ENCODE measurements at places on chromosomes 5 and 9.

DNA sequence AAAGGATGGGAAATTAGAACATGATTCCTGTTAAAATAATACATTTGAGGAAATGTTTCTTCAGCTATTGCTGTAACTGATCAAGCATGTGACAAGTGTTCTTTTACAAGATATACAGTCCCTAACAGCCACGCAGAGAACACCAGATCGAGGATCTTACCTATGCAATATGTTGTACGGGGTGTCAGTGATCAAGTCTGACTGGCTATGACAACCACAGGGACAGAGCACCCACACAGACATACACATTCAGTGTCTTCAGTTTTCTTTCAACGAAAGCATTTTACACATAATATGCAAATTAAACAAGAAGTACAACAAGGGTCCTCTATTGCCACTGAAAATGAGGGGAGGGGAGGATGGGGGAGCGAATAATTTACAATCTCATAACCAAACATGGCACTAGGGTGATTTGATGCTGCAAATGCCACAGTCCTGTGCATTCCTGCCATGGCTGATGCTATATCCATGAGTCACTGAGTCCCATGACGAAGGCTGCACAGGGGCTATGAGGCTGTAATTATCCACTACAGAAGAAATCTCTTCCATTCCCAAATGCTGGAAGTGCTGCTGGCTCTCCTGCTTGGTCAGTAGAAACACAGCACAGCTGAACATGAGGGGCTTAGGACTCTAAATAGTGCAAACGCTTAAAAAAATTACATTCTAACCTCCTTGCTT, 118.2 kb downstream of the KLHL3 start:
- DNase-seq, result no peak

- no peak for DNase-seq
Measured at GRCh38 chr9:110604171-110604601, 24.6 kb upstream of the SVEP1 start.

- no peak for DNase-seq
Measured at GRCh38 chr9:8845808-8846207, 1046.2 kb upstream of the DMAC1 start.

GRCh38 chr9:1154739-1155138, 104.6 kb downstream of the DMRT2 start:
- no peak for DNase-seq

DNA sequence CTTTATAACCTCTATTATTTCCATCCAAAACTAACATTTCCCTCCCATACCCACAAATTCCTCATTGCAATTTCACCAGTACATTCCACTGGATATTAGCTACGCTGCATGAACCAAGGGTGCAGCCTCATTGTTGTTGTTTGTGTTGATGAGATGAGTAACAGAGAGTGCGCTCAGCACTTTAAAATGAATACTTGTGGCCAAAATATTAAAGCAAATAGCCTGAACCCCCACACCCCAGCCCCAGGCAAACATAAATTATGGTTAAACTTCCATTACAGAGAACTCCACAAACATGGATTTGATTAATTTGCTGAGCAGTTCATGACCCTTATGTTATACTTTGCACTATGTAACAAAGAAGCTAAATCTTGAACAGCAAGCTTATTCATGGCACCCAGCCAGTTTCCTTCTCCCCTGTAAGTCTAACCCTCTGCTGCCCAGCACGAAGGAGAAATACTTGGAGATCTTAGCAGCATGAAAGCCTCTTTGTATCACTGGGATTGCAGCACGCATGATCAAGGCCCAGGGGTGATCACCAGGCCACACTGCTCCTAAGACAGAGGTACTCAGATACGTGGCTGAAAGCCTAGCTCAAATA, 205.0 kb downstream of the DOCK8 start:
- DNase-seq, result no peak

DNA sequence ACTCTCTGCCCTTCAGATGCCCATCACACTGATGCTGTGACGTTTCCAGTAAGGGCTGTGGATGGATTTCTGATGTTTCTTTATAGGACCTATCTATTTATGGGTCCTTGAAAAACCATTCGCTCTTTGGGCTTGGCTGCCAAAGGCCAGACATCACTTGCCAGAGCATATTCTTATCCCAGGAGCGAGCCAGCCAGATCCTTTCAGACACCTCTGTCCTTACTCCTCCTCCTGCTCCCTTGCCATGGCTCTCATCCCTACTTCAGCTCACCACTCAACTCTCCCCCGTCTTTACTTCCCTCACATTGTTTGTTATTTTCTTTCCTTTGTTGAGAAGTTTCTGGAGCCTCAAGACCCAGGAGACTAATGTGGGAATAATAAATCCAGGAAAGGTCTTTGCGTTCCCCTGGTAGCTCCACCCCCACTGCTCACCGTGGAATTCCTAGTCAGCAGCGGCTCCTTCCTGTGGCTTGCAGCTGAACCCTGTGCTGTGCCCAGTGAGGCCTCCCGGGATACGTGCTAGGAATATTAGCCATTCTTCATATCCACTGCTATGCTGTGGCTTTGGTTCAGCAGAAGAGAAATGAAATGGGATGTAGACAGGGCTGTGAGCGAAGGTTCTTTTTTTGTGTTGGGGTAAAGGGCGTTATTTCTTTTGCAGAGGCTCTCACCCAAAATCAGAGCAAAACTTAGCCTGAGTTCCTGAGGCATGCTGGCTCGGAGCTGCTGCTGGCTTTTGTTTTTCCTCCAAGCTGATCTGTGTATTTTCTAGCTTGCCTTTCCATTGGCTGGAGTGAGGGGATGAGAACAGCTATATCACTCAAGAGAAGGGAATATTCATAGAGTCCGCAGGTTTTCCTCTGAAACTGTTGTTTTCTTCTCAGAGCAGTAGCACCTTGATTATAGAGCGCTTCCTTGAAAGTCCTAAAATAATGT, 171.1 kb downstream of the SAXO1 start:
- no peak for DNase-seq

DNA sequence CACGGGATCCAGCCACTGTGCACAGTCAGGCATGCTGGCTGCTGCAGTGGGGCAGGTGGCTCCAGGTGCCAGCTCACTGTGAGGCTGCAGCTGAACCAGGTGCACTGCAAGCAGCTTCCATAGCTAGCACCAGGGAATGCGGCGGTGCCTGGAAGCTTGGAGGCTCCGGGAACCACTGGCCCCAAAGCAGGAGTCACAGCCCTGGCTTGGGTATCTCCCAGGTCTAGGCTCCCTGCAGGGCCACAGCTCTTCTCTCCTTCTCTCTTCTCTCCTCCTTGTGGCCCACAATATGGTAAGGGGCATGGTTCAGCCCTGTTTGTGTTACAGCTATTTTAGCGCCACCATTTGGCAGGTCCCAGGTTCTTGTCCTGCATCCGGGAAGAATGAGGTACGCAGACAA, 6.7 kb upstream of the MTMR12 start:
- no peak for DNase-seq

DNA sequence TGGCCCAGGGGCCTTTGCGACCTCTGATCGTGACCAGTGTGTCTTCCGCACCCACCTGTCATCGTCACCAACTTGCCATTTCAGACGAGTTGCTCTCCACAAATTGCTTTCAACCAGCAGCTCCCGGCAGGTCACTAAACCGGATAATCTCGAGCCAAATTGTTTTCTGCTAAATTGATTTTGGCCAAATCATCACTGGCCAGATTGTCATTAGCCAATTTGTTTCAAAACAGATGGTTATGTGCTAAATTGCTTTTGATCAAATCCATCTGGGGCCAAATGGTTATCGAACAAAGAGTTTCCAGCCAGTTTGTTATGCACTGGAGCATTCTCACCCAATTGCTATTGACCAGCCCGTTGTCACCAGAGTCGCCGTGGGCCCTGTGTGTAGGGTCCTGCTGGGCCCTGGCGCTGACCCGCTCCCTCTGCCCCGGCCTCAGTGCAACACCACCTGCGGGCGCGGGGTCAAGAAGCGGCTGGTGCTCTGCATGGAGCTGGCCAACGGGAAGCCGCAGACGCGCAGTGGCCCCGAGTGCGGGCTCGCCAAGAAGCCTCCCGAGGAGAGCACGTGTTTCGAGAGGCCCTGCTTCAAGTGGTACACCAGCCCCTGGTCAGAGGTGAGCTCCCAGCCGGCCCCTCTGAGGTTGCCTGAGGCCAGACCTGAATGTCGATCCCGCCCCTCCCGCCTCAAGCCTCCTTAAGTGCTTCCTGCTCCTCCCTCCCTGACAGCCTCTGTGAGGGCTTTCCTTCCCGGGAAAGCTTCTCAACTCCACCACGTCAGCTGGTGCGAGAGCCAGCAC, 35.6 kb downstream of the ADAMTSL2 start:
- DNase-seq, result no peak

- no peak for DNase-seq
Measured at GRCh38 chr5:126998201-126998631, 32.1 kb downstream of the MARCHF3 start.

DNA sequence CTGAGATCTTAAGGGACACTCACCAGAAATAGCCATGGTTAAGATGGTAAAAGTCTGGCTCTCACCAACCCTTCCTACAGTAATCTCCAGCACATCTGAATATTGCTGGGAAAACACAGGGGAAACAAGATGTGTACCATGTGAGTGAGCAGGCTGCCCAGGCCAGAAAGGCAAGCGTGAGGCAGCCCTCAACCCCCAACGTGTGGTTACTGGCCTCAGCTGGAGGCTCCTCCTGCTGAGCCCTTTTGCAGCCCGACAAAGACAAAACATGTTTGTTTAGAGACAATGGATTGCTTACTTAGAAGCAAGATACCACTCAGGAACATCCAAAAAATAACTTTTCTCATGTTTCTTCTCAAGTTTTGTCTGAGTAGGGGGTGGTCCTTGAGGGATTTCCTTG, 16.6 kb downstream of the ZFP62 start:
- DNase-seq, result no peak

DNA sequence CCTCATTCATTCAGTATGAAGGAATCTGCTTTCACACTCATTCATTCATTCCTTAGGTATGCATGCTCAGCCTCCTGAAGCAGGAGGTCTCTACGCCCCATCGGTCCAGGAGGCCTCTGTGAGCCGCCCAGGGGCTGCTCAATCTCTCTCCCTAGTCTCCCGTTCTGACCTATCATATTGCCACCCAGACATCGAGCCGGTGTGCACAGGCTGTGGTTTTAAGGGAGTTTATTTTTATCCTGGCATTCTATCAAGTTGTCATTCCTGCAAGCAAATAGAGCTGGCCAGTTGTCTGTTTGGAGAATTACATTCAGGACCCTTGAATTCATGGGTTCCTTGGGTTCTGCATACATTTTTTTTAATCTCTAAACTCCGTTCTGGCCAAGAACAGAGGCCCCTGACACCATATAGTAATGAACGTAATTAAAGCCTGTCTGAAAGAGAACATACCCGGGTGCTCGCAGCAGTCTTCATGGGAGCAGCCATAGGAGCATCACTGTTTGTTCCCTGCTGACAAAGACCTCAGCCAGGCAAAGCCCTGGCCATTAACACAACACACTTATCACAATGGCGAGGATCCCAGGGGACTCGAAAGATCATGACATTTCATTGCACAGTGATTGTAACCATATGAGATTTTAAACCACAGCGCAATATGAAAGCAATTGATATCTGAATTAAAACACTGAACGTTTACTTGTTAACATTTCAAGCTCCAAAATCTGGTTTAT, 80.9 kb downstream of the ADAMTS16 start:
- no peak for DNase-seq

DNA sequence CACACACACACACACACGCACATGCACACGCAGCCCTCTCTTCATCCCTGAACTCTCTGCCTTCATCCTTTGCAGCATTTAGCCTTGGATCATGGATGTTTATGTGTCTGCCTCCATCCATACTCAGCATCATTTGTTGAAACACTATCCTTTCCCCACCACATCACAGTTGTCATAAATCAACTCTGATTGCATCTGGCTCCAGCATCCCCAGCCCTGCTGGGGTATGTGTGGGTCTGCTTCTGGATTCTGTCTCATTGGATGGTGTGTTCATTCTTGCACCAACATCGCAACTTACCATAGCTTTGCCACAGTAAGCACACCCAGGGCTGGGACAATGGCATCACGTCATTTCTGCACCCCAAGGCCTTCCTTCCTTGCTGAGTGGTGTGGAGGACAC, 175.4 kb downstream of the RGS3 start:
- DNase-seq, result no peak

DNA sequence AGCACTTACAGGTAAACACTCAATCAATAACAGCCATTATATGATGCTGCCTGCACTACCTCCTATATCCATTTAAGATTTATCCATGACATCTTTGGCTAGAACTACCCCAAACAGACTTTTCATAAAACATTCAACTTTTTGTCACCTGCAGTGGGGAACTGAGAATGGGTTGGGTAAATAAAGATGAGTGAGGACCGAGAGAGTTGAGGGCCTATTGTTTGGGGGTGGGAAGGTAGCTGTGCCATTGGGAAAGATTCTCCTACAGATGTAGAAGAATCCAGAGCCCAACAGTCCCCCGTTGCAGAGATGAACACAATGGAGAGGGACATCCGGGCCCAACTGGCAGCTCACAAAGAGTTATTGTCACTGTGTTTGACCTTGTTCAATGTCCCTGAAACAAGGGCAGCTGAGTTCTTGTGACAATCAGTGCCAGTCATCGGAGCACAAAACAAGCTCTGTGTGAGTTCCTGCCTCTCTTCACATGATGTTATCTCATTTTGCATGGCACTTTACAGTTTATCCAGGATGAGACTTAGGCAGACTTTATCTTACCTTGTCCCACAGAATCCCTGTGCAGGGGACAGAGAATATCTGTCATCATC, 11.5 kb upstream of the SLC31A2 start:
- DNase-seq, result no peak

DNA sequence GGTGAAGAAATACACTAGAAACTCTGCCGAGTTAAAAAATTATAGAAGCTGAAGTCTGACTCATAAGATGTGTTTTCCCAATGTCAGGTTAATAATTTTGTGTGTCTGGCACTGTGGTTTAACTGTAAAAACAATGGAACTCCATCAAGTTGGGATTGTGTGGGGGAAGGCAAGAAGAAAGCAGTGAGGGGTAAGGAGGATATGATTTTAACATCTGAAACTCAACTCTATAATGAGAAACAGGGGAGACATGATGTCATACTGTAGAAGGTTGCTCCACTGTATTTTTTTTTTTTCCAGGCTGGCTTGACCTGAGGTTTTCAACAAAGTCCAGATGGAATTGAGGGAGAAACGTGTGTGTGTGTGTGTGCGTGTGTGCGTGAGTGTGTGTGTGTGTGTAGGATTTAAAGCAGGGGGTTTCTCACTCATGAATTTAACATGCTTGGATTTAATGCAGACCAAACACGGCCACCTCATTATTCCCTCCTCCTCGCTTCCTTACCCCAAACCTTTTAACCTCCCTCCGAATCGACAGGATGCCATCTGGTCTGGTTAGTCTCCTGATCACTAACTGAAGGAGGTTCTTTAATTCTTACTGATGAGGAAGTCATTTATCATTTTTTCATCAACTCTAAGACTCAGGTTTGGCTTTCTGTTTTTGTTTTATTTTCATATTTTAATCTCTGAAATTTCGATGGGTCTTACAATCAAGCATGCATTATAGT, 140.2 kb upstream of the LPAR1 start:
- DNase-seq, result no peak

GRCh38 chr5:110757118-110757729, 18.4 kb downstream of the SLC25A46 start:
- DNase-seq, result no peak

DNA sequence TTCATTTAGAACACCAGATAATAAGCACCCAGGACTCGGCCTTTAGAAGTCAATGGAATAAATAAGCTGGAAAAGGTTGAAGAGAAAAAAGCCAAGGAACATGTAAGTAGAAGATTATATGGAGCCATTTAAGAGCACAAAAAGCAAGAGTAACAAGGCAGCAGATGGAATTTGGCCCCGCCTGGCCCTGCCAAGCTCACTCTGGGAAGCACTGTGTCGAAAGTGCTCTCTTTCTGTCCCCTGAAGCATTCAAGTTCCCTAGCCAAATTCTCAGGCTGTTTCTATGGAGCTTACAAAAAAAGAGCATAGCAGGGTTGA, 73.0 kb upstream of the GPR151 start:
- no peak for DNase-seq

Measured in stimulated activated CD4-positive, alpha-beta T cell treated with anti-CD3 and anti-CD28 coated beads, Interleukin-1b, Interleukin-23, amount 100 ng/mL, for 1 hour (primary cell).